Aorta (tissue), 5 donors: ENCODE measurements at places on chromosomes 2 and 18. TPM values are rescaled to one million over a fixed set of nuclear protein-coding genes. Genes with fewer than 3 reads are reported as not detected.
A peak's percentile ranks its signal among the peaks of the same experiment; 100 is the strongest.

Gene DYNC2LI1
- 24.6 TPM for total RNA-seq

Gene SPEG
- total RNA-seq = 453 TPM

Gene POTEC
- total RNA-seq = not detected

Gene CCDC102B
- total RNA-seq = 30.1 TPM

DNA sequence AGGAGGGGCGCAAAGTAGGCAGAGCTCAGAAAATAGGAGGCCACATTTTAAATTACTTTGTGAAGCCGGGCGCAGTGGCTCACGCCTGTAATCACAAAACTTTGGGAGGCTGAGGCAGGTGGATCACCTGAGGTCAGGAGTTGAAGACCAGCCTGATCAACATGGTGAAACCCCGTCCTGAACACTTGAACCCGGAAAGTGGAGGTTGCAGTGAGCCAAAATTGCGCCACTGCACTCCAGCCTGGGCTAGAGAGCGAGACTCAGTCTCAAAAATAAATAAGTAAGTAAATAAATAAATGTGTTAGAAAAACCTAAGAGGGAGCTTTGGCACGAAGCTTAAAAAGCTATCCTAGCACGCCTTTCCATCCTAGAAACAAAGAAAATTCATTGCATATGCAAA, 105.5 kb downstream of the TFCP2L1 start:
- no peak overlapping the region for H3K27ac ChIP-seq
- DNase-seq = no peak
- no peaks in the 10 kb centered on the region for H3K4me1 ChIP-seq
- no peaks in the 10 kb centered on the region for H3K27me3 ChIP-seq
- H3K36me3 ChIP-seq = no peaks in the 10 kb centered on the region

- no peak overlapping the region for H3K4me3 ChIP-seq
- DNase-seq = no peak
- H3K36me3 ChIP-seq = no peaks in the 10 kb centered on the region
- no peak overlapping the region for H3K27ac ChIP-seq
Observed at GRCh38 chr2:42401773-42402172, 40.8 kb upstream of the COX7A2L start.

DNA sequence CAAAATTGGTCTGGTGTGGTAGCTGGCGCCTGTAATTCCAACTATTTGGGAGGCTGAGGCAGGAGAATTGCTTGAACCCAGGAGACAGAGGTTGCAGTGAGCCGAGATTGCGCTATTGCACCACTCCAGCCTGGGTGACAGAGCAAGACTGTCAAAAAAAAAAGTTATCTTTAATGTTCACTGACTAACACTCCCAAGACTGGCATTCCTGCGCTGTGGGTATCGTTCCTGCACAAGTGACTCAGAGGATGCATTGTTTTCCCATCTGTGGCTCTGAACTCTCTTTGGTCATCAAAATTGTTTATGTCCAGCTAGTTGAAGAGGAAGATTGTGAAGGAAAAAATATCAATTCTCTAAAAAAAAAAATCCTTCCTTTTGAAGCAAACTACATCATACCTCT, 539.0 kb downstream of the SOX11 start:
- H3K27ac ChIP-seq = no peak overlapping the region
- H3K4me3 ChIP-seq = no peak overlapping the region
- H3K36me3 ChIP-seq = no peaks in the 10 kb centered on the region
- no peaks in the 10 kb centered on the region for H3K27me3 ChIP-seq
- no peaks in the 10 kb centered on the region for H3K4me1 ChIP-seq
- no peak for DNase-seq

DNA sequence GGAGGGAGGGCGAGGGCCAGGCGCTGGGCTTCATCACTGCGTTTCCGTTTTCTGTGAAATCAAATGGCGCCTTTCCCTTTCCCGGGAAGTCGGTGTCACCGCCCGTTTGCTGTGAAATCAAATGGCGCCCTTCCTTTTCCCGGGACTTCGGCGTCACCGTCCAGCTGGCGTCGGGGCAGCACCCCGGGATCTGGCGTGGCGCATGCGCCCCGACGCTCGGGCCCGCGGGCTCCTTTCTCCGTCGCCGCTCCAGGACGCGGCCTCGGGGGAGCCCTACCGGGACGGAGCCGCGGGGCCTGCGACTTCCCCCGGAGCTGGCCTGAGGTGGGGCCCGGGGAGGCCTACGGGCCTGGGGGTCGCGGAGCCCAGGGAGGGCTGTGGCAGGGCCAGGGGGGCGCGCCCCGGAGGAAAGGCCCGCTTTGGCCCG, at the start of gene FAM228A:
Gene FAM228A (plus strand): TSS at position 203 of the 427 bp plus-strand sequence. CDS start 428 bp downstream, outside the sequence.
- no peaks in the 10 kb centered on the region for H3K36me3 ChIP-seq
- DNase-seq = no peak
- H3K4me3 ChIP-seq = no peak within 1 kb of the TSS
- no peaks in the 10 kb centered on the region for H3K27me3 ChIP-seq
- no peaks in the 10 kb centered on the region for H3K4me1 ChIP-seq

- H3K4me3 ChIP-seq = no peak overlapping the region
- H3K27me3 ChIP-seq = no peaks in the 10 kb centered on the region
- H3K27ac ChIP-seq = no peak overlapping the region
- no peaks in the 10 kb centered on the region for H3K4me1 ChIP-seq
- DNase-seq = no peak
Observed at GRCh38 chr2:227783404-227784138, 30.1 kb upstream of the CCL20 start.

DNA sequence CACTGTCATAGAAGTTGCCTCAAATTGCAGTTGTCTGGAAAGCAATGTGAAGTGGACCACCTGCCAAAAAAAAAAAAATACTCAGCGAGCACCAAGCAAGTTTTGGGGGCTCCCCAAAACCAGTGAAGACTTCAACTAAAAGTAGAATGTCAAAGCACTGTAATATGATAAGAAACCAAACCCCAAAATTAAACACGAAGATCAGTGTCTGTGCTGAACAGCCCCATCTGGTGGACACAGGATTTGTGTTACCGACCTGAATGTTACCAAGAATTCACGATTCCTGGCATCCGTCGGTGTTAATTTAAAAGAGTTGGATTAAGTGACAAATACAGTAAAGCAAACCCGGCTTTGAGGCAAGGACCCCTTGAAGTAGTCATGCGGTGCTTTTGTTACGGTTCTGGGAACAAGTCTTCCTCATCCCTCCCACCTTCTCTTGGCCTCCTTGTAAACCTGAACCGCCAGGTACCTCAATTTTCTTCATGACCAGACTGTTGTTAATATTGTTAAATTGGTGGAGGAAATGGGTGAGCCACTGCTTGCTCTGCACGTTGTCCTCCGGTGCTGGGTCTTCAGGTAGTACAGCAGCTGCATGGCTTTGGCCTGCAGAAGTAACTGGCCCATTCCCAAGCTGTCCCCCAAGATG, 31.3 kb upstream of the SSB start:
- H3K4me1 ChIP-seq = no peaks in the 10 kb centered on the region
- H3K4me3 ChIP-seq = no peak overlapping the region
- peak; percentile 52 for DNase-seq
- H3K27me3 ChIP-seq = no peaks in the 10 kb centered on the region

DNA sequence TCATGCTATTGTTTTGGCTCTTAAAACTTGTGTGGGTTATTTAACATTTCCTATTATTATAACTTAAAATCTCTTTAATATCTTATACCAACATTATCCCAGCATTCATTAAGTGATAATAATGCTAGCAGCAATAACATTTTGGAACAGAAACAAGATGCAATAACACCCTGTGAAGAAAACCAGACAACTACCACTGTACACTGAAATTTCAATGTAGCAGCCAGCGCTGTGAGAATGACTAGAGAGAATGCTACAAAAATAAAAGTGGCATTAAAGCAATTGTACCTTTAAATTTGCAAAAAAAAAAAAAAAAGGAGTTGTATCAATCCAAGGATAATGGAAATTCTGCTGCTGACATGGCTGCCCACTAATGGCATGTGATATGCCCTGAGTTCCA, 269.9 kb downstream of the TTC32 start:
- no peak for DNase-seq
- H3K36me3 ChIP-seq = no peaks in the 10 kb centered on the region
- H3K4me1 ChIP-seq = no peaks in the 10 kb centered on the region
- H3K4me3 ChIP-seq = no peak overlapping the region
- H3K27me3 ChIP-seq = no peaks in the 10 kb centered on the region

DNA sequence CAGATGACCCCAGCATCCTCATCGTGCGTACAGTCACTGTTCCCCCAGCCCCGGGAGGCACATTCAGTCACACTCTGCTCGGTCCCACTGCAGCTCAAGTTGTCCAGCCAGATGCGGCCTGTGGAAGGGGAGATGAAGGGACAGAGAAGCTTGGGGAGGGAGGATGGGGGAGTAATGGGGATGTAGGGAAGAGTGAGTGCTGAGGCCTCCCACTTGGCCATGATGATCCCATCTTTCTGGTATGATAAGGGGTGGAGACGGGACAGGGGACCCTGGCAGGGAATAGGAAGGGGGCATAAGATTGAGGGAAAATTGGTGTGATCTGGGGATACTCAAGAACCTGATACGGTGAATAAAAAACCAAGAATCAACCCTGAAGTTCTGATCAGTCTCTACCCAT, 3.5 kb downstream of the LOXL3 start:
- H3K27ac ChIP-seq = no peak overlapping the region
- H3K36me3 ChIP-seq = no peaks in the 10 kb centered on the region
- H3K4me1 ChIP-seq = no peaks in the 10 kb centered on the region
